ENCODE measurements at places on chromosomes 12 and 14.

GRCh38 chr14:100677554-100678468 lies 48.9 kb upstream of the DLK1 start:
- DNase-seq, result no peak

- DNase-seq, result no peak
These were observed 9.3 kb downstream of the KRAS start for GRCh38 chr12:25241167-25242020.

- DNase-seq, result no peak
These were observed 835.2 kb downstream of the FSCB start for GRCh38 chr14:43671716-43672485.

DNA sequence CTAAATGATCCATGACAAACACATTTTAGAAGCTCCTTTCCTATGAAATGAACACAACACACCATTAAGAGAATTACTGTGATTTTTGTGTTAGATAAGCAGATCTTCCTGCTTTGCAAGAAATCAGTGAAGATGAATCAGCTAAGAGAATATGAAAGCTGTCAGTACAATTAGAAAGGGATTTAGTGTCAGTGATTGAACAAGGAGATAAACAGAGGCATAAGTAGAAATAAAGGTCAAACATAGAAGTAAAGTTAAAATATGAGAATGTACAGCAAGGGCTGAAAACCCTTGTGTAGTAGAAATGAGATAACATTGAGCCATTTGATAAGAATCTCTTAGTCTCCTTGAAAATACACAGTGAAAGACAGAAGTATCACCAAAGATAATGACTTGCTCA lies 21.4 kb upstream of the SLC16A7 start:
- no peak for DNase-seq

- no peak for DNase-seq
These were observed 81.4 kb downstream of the KIF26A start for GRCh38 chr14:104219731-104220214.

DNA sequence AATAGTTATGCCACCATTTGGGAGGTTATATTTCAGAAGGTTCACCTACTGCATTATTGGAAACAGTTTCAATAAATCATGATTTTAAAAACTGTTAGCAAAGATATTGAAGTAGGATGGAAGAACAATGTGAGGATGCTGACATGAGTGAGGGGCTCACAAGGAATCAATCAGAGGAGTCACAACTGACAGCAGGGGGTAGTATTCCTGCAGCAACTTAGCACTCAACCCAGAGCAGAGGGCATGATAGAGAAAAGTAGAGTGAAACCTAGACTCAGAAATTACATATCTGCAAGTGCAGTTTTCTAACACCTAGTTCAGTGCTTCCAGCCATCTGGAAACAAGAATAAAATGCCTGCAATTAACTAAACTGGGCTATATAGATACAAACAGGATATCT lies 772.5 kb upstream of the USP15 start:
- DNase-seq, result no peak

GRCh38 chr14:104843442-104844305 lies 21.4 kb upstream of the CEP170B start:
- no peak for DNase-seq

DNA sequence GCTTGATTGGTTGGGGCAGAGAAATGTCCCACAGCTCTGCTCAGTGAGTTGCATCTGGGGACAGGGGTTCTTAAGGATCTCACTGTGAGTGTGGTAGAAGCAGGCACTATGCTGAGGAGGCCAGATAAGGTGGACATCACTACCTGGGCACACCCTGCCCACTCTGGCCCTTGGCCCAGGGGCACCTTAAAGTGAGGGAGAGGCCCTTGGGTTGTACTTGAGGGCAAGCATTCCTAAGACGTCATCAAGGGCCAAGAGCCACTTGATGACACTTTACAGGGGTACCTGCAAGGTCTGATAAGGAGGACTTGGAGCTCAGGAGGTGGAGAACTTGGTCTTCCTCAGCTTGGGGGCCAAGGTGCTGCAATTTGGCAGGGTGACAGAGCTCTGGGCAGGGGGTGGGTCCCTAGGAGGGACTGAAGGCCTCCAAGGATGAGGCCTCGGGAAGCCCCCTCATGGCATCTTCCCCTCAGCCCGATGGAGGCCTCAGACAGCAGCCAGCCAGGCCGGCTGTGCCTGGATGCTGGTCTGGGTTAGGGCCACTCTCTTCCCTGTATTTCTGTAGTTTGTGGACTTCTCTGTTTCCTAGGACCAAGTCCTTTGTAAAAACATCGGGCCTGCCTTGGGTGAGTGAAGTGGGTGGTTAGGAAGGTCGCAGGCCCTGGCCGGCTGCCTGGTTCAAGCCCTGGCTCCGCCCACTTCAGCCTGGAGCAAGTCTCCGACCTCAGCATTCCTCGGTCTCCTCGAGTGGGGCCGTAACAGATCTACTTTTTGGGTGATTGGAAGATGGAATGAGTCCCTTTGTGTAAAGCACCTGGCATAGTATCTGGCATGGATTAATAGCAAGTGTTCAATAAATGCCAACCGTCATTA lies 24.8 kb downstream of the GPR68 start:
- no peak for DNase-seq

GRCh38 chr14:70624972-70625371 lies 16.7 kb upstream of the TTC9 start:
- DNase-seq, result no peak

Data from T-helper 22 cell (primary cell).